ENCODE measurements at places on chromosomes 7 and 10.

DNA sequence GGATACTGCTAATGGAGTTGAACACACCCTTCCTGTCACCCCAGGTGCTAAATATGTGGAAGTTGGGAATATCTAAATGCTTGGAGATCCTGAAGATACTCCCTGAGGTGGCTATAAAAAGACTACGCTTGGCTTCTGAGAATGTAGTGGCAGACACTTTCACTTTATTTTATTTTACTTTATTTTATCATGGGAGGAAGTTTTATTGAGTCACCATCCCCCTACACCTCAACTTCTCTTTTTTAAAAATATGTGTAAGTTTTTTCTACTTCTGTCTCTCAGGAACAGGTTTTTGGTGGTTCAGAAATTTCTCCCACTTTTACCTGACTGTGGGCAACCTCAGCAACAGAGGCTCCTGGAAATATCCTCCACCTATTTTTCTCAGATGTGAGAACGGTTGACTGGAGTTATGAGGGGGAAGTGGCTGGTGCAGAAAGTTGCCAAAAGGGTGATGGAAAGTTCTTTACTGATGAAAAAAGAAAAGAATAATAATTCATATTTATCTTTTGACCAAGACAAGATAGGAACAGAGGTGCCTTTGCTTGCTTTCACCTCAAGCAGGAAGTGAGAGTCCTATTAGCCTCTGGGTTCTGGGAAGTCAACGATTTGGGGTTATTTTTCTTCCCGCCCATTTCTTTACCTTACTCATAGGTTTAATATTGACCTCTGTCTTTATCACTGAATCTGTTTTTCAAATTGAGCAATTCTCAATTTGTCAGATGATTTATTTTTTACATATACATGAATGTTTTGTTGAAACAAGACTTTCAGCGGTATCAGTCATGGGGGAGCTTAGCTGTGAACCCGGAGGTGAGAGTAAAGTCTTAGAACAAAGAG lies 103.6 kb downstream of the AHR start:
- DNase-seq, result no peak

GRCh38 chr7:124497176-124497575 lies 268.4 kb downstream of the GPR37 start:
- no peak for DNase-seq

DNA sequence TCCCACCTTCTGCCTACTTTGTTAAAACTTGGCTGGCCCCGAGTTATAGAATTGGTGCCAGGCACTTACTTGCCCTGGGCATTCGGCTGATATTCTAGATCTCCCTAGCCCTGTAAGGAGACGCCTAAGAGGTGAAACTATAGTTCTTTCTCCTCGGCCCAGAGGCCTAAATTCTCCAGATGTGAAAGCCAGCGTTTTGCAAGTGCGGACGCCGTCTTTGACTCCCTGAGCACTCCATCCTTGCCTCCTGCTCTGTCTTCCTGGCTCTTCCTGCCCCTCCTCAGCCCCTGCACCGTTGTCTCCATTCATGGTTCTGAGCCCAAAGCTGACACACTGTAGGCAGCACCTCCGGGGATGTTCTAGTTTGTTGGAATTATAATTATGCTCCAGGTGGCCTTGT lies 11.2 kb downstream of the SMKR1 start:
- no peak for DNase-seq

DNA sequence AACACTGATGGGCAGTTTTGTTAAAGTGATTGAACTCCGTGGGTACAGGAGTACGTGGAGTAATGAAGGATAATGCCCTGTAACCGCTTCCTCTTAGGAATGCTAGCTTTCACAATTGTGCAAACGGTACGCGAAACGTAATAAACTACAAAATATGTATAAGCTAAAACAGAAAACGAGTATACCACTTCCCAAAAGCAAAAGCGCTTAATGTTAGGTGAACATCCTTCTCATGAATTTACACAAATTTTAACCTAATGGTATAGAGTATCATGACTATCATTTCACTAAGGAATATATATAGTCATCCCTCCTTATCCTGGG lies 395 bp upstream of the ZNF25 start:
- no peak for DNase-seq

DNA sequence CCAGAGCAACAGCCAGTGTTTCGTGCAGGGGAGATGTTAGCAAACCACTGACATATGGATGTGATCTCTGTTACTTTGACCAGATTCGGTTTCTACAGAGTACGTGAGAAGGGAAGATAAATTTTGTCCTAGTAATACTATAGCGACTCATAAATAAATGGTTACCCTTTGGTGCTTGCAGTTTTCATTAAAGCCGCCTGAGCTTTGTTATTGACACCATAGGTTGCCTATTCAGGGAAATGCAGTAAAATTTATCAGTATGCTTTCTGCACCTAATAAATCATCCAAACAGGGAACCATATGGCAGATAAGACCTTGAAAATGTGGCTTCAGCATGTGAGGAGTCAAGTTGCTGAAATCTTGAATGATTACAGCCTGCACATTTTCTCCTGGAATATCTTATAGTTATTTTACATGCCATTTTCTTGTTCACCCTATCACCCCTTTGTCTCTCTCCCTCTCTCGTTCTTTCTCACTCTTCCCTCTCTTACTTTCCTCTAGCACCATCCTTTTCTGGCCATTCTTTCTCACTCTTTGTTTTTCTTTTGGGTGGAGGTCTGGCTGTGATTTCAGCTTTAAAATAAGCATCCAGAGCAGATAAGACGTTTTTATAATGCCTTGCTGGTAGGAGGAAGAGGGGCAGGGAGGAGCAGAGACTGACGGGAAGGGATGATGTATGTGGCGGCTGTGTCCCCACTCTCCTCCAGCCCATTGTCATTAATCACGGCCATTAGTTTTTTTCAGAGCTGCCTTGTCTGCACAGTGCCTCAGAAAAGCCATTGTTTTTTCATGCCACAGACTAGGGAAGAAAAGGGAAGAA lies 182.5 kb downstream of the LRMDA start:
- peak; percentile 33 for DNase-seq

GRCh38 chr10:19767876-19768275 lies 48.4 kb upstream of the PLXDC2 start:
- no peak for DNase-seq

GRCh38 chr7:130639388-130639787 lies 29.2 kb downstream of the COPG2 start:
- no peak for DNase-seq

- DNase-seq, result no peak
Measured at GRCh38 chr10:79053081-79053434, 15.7 kb upstream of the ZMIZ1 start.

GRCh38 chr7:28920424-28920823 lies 37.7 kb downstream of the TRIL start:
- no peak for DNase-seq

GRCh38 chr7:155660059-155660757 lies 15.7 kb downstream of the RBM33 start:
- no peak for DNase-seq

DNA sequence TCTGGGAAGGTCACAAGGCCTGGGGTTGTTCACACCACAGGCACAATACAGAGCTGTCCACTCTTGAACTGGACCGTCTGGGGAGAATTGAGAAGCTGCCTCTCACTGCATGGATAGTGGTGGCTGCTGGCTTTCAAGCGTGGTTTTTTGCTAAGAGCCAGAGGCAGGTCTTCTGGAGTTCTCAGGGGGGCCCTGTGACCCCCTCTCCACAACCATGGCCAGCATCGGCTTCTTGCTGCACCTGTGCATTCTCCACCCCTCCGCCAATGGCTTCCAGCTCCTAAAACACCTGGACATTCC lies 140.3 kb downstream of the ADCY1 start:
- no peak for DNase-seq

- no peak for DNase-seq
Measured at GRCh38 chr7:88539518-88539917, 220.0 kb upstream of the ZNF804B start.

DNA sequence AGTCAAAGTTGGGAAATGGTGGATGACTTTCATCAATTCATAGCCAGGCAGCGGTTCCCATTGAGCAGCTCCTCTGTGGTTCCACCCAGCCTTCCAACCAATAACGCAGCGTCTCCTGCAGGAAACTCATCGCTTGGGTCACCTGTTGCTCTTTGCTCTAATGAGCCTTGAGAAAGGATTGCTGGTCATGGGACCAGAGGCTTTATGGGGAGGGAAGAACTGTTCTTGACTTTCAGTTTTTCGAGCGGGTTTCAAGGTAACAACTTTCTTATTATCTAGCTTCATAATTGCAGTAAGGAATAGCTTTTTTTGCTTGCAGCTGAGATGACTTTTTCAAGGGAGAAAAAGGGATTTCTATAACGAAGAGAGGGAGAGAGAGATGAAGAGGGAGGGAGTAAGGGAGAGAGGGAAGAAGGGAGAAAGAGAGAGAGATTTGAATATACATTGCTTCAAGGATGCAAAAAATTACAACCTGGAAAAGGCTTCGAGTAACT lies 405 bp upstream of the ENTPD1 start:
- DNase-seq, result no peak

- DNase-seq, result no peak
Measured at GRCh38 chr7:113804475-113805095, 114.2 kb downstream of the PPP1R3A start.

DNA sequence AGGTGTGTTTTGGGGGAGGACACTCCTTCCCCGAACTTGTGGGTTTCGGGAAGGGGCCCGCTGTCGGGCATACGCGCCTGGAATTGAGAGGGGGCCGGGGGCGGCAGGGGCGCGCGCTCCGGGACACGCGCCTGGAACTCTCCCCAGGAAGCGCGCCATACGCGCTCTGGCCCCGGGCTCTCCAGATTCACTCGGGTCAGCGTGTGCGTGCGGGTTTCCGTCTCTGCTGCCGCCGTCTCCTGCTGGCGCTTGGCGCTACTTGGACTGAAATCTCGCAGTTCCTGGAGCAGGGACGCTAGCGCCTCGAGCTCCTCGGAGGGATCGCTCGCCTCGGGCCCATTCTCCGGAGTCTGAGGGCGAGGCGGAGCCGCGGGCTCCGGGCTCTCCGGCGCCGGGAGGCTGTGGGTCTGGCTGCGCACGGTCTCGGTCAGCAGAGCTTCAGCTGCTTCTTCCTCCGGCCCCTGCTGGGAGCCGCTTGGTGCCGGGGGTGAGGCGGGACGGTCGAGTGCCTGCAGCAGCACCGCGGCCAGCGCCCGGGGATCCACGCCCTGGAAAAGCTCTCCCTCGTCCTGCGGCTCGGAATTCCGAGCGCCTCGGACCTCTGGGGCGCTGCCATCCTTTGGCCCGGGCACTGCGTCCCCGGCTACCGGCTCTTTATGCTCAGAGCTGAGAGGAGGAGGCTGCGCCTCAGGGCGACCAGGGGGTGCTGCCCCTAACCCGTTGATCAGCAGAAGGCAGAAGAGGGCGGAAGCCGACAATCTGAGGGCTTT lies 1.1 kb downstream of the VGF start:
- DNase-seq, result no peak

GRCh38 chr7:28182071-28182471 lies 1.5 kb upstream of the JAZF1 start:
- no peak for DNase-seq

DNA sequence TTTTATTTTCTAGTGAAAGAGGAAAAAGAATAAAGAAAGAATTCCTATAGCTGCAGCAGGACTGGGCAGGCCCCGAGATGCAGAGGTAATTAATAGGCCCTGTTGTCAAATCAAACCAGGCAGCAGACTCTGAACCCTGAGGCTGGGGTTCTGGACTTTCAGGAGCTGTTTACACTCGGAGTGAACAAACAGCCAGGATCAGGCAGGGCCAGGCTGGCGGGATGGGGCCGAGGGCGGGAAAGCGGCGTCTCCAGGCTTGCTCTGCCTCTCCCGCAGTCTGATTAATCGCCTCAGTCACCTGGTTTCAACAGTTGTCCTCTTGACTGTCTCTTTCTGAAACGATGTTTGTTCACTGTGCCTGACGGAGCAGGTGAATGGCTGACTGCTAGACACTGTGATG lies 675.4 kb upstream of the FOXK1 start:
- no peak for DNase-seq

GRCh38 chr7:155009570-155010157 lies 6.7 kb upstream of the PAXIP1 start:
- no peak for DNase-seq

- no peak for DNase-seq
Measured at GRCh38 chr10:2981361-2981801, 86.0 kb upstream of the PFKP start.

DNA sequence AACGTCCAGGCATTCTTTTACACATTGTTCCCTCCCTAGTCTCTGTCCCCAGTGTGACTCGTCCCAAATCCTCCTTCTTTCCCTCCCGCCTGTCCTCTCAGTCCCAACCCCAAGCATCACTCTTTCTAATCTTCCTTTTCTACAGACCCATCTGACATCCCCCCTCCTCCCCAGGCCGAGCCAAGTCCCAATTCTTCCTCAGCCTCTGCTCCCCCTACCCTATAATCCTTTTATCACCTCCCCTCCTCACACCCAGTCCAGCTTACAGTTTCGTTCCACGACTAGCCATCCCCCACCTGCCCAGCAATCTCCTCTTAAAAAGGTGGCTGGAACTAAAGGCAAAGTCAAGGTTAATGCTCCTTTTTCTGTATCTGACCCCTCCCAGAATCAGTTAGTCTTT lies 95.1 kb downstream of the MACC1 start:
- no peak for DNase-seq

DNA sequence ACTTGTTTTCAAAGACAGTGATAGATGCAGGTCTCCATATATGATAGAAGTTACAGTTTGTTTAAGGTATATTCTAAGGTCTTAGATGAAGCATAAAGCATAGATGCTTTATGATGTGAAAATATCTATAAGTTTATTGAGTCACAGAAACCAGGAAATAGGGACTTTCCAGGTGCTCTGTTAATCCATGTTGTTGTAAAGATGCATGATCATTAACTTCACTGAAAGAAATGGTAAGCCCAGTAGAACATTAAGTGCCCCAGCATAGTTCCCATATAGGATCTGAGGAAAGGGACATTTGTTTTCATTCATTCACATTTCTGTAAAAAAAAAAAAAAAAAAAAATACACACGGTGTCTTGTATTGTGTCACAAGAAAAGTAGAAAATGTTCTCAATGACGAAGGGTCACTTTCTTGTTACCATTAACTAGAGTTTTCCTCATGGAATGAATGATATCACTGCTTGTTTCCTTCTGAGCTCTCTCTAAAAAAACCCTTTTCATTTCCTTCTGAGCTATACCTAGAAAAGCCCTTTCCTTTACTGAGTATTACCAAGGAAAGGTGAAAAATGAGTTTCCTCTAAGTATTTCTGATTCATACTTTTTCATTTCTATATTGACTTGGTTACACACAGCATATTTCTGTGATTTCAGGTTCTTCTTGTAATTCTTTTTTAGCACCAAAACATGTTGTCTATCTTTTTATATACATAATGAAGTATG lies 105.2 kb downstream of the MACC1 start:
- no peak for DNase-seq

Measured in AG09309 (cell line).